Colonic mucosa (tissue), 4 donors: ENCODE measurements at places on chromosomes 5 and 9. TPM values are rescaled to one million over a fixed set of nuclear protein-coding genes. Genes with fewer than 3 reads are reported as not detected.

DNA sequence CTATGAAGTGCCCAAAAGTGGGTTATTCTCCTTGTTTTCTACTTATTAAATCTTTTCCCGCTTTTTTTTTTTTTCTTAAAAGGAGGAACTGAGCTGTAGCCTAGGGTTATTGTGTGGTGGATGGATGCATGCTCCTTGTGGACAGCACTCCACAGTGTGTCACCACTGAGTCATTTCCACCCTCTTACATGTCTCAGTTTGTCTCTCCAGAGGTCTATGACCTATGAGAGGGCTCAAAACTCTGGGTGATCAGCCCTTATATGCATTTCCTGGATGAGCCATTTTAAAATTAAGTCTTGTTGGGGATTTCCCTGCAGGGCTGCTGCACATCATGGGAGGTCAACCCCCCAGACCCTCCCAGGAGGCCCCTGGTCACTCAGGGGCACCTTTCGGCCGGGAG lies 102.2 kb upstream of the MOCS2 start:
- H3K27me3 ChIP-seq: no peaks in the 10 kb centered on the region
- no peak overlapping the region for H3K4me3 ChIP-seq
- H3K4me1 ChIP-seq: no peaks in the 10 kb centered on the region

- no peaks in the 10 kb centered on the region for H3K4me1 ChIP-seq
- no peaks in the 10 kb centered on the region for H3K36me3 ChIP-seq
- no peaks in the 10 kb centered on the region for H3K27me3 ChIP-seq
- H3K27ac ChIP-seq: peak overlapping the region; percentile 94
- DNase-seq: no peak
Observed at GRCh38 chr5:124740991-124741583, 5.4 kb downstream of the ZNF608 start.

- H3K27ac ChIP-seq: no peak overlapping the region
- H3K27me3 ChIP-seq: peaks cover 66% of the 10 kb centered on the region
- no peak overlapping the region for H3K4me3 ChIP-seq
- H3K4me1 ChIP-seq: peaks cover 14% of the 10 kb centered on the region
- no peak for DNase-seq
Observed at GRCh38 chr9:967436-967835, 9.0 kb upstream of the DMRT3 start.

The NME5 gene
- total RNA-seq: not detected

GRCh38 chr5:91499943-91500531 lies 116.9 kb upstream of the ARRDC3 start:
- no peaks in the 10 kb centered on the region for H3K27me3 ChIP-seq
- no peak overlapping the region for H3K4me3 ChIP-seq
- H3K4me1 ChIP-seq: no peaks in the 10 kb centered on the region
- no peak for DNase-seq

- no peaks in the 10 kb centered on the region for H3K36me3 ChIP-seq
- H3K27ac ChIP-seq: no peak overlapping the region
- H3K4me1 ChIP-seq: no peaks in the 10 kb centered on the region
Observed at GRCh38 chr9:133981958-133982681, 10.0 kb downstream of the VAV2 start.

- no peaks in the 10 kb centered on the region for H3K36me3 ChIP-seq
- no peak overlapping the region for H3K27ac ChIP-seq
- H3K4me1 ChIP-seq: no peaks in the 10 kb centered on the region
- no peaks in the 10 kb centered on the region for H3K27me3 ChIP-seq
Observed at GRCh38 chr5:78483809-78484521, 123.5 kb downstream of the SCAMP1 start.

DNA sequence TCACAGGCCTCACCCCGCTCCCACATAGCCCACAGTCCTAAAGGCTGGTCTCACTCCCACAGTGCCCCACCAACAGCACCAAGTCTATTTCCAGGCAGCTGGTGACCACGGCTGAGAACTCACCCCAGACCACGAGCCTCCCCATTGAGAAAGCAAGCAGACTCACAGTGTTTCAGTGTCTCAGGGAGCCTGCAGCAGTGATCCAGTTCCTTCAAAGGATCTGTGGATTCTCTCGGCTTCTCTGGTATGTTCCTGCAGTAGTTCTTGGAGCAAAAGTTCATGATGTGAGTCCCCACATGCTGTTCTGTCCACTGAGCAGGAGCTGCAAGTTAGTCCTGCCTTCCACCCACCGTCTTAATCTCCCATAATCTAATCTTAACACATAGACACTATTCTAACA lies 185.3 kb upstream of the CDH6 start:
- H3K27me3 ChIP-seq: no peaks in the 10 kb centered on the region
- H3K27ac ChIP-seq: no peak overlapping the region
- no peak for DNase-seq
- no peaks in the 10 kb centered on the region for H3K4me1 ChIP-seq
- no peak overlapping the region for H3K4me3 ChIP-seq
- no peaks in the 10 kb centered on the region for H3K36me3 ChIP-seq

The ZSWIM6 gene
- 24.5 TPM for total RNA-seq

DNA sequence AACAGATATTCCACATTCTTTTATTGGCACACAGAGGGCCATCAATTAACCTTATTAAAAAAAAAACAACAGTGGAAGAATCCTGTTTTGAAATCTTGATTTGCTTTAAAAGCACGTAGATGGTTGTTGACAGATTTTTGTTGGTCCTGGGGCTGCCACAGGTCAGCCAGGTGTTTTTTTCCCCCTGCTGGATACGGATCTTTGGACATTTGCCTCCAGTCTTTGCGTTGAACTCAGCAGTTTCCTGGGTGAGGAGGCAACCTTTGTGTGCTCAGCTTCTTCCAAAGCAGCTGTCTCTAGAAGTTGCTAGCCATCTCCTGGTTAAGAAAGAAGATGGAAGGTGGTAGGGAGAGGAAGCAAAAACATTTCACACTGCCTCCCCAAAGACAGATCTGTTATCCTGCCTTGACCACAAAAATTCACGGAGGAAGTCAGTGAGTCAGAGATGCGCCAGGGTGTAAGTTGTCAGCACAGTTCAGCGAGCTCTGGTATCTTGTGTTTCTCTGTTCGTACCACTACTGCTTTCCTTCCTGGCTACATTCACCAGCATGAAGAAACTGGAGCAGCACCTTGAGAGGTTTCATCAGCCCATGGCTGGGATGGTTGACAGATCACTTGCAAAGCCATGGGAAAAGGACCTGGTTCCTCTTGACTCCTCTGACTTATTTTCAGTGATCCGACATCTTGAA lies 207.3 kb downstream of the ARHGAP26 start:
- H3K4me3 ChIP-seq: no peak overlapping the region
- no peaks in the 10 kb centered on the region for H3K36me3 ChIP-seq
- H3K27me3 ChIP-seq: no peaks in the 10 kb centered on the region
- DNase-seq: no peak
- H3K27ac ChIP-seq: no peak overlapping the region

- no peak overlapping the region for H3K27ac ChIP-seq
- H3K4me1 ChIP-seq: no peaks in the 10 kb centered on the region
- no peak for DNase-seq
- H3K36me3 ChIP-seq: peaks cover 22% of the 10 kb centered on the region
- H3K4me3 ChIP-seq: no peak overlapping the region
Observed at GRCh38 chr9:111386386-111386785, 56.4 kb upstream of the OR2K2 start.

The FGF10 gene
- 0.27 TPM for total RNA-seq

- no peak overlapping the region for H3K4me3 ChIP-seq
- H3K4me1 ChIP-seq: peaks cover 7% of the 10 kb centered on the region
- no peaks in the 10 kb centered on the region for H3K36me3 ChIP-seq
- H3K27ac ChIP-seq: no peak overlapping the region
Observed at GRCh38 chr5:107474716-107475489, 195.8 kb downstream of the EFNA5 start.

The FGF1 gene
- total RNA-seq: 0.90 TPM

The LEAP2 gene
- 3.6 TPM for total RNA-seq

GRCh38 chr5:105903069-105903468 lies 1767.7 kb downstream of the EFNA5 start:
- H3K27ac ChIP-seq: no peak overlapping the region
- H3K4me3 ChIP-seq: no peak overlapping the region
- no peaks in the 10 kb centered on the region for H3K27me3 ChIP-seq
- no peak for DNase-seq
- H3K36me3 ChIP-seq: no peaks in the 10 kb centered on the region

GRCh38 chr9:106420511-106420944 lies 442.4 kb upstream of the ZNF462 start:
- H3K27me3 ChIP-seq: no peaks in the 10 kb centered on the region
- H3K4me3 ChIP-seq: no peak overlapping the region
- no peaks in the 10 kb centered on the region for H3K4me1 ChIP-seq
- no peak for DNase-seq
- no peaks in the 10 kb centered on the region for H3K36me3 ChIP-seq
- H3K27ac ChIP-seq: no peak overlapping the region

The FOXD4L5 gene
- not detected for total RNA-seq

DNA sequence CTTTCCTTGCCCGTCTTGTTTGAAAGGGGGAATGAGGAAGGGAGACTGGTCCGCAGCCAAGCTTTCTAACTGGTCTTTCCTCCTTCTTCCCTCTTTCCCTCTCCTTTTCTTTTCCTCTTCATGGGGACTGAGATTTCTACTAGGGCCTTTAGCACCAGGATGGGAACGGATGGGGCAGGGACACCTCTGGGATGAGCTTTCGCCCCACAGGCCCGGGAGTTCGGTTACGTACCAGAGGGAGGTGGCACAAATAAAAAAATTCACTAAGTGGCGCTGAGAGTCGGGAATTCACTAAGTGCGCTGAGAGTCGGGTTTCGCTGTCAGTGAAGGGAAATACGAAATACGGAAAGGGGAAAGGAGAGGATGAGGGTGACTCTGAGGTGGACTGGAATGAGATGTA lies 21.6 kb downstream of the BTNL9 start:
- H3K36me3 ChIP-seq: no peaks in the 10 kb centered on the region
- no peaks in the 10 kb centered on the region for H3K4me1 ChIP-seq
- no peak for DNase-seq
- H3K27ac ChIP-seq: no peak overlapping the region
- no peak overlapping the region for H3K4me3 ChIP-seq

The HTR4 gene
- total RNA-seq: 8.9 TPM

GRCh38 chr5:90682278-90682677 lies 123.7 kb downstream of the ADGRV1 start:
- no peak for DNase-seq
- no peak overlapping the region for H3K4me3 ChIP-seq
- H3K36me3 ChIP-seq: no peaks in the 10 kb centered on the region
- H3K27me3 ChIP-seq: no peaks in the 10 kb centered on the region
- H3K4me1 ChIP-seq: no peaks in the 10 kb centered on the region

- peaks cover 8% of the 10 kb centered on the region for H3K4me1 ChIP-seq
- no peak overlapping the region for H3K4me3 ChIP-seq
- H3K27ac ChIP-seq: peak overlapping the region; percentile 60
Observed at GRCh38 chr5:132437604-132438266, 52.8 kb downstream of the IRF1 start.

DNA sequence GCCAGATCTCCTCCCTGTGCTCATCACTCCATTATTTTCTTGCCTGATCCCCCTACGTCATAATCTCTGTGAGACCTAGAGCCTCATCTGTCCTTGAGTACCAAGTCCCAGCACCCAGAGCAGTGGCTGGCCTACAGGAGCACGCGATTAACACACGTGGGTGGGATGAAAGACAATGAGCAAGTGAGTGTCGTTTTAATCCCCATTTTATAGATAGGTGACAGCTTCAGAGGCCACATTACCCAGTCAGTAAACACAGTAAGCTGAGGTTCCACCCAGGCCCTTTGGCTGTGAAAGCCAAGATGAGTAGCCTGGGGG lies 17.3 kb downstream of the TRUB2 start:
- H3K4me1 ChIP-seq: no peaks in the 10 kb centered on the region
- no peak for DNase-seq
- H3K4me3 ChIP-seq: no peak overlapping the region
- H3K27me3 ChIP-seq: no peaks in the 10 kb centered on the region
- no peak overlapping the region for H3K27ac ChIP-seq

The CDH12 gene
- total RNA-seq: not detected

GRCh38 chr5:172719211-172719610 lies 51.8 kb downstream of the DUSP1 start:
- H3K4me1 ChIP-seq: no peaks in the 10 kb centered on the region
- no peak overlapping the region for H3K4me3 ChIP-seq
- H3K36me3 ChIP-seq: no peaks in the 10 kb centered on the region
- no peak for DNase-seq

DNA sequence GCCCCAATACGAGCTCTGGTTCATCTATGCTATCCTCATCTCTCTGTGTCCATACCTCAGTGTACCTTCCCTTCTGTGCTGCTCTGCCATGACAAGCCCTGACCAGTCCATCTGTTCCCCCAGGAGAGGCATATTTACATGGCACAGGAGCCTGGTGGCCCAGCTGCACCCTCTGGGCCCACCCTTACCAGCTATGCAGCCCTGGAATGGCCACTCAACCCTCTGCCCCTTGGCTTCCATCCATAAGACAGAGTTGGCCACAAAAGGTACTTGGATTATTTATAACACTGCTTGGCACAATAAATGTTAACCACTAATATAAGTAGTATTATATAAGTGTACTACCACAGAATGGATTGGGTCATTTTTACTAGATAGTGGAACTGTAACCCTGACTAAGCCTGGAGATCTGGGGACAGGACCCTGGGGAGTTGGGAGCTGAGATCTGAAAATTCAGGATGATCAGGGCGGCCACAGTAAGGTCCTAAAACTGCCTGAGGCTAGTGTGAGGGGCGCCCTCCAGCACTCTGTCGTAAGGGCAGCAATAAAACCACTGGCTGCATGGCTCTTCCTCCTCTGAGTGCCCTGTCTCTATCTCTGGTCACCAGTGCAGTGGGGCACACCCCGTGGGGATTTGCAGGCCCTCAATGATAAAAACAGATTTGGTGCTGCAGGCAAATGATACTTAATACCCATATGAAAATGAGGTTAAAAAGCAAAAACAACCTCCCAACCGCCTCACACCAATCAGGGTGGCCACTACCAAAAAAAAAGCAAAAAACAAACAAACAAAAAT lies 65.8 kb downstream of the SEMA4D start:
- H3K27me3 ChIP-seq: no peaks in the 10 kb centered on the region
- no peak overlapping the region for H3K4me3 ChIP-seq
- no peak overlapping the region for H3K27ac ChIP-seq
- H3K36me3 ChIP-seq: no peaks in the 10 kb centered on the region

The ROPN1L gene
- total RNA-seq: not detected

The ZBTB26 gene
- total RNA-seq: 6.5 TPM

GRCh38 chr5:8683496-8683895 lies 814.5 kb downstream of the MTRR start:
- H3K36me3 ChIP-seq: no peaks in the 10 kb centered on the region
- no peak overlapping the region for H3K4me3 ChIP-seq
- H3K27ac ChIP-seq: no peak overlapping the region
- no peaks in the 10 kb centered on the region for H3K27me3 ChIP-seq
- DNase-seq: no peak
